Small intestine (tissue), 16 donors: ENCODE measurements at places on chromosomes 1 and 21. TPM values are rescaled to one million over a fixed set of nuclear protein-coding genes. Genes with fewer than 3 reads are reported as not detected.

Gene BPNT1
- polyA plus RNA-seq = 90.1 TPM

Gene SYPL2
- polyA plus RNA-seq = not detected

Gene ADAMTS5
- 0.27 TPM for polyA plus RNA-seq

Gene TMEM61
- 5.4 TPM for polyA plus RNA-seq

Gene ILDR2
- 0.34 TPM for polyA plus RNA-seq

Gene TAL1
- 0.45 TPM for polyA plus RNA-seq

Gene GTF2B
- 44.6 TPM for polyA plus RNA-seq

Gene LCE1F
- polyA plus RNA-seq = not detected
